ENCODE measurements at places on chromosomes 7 and 10.

DNA sequence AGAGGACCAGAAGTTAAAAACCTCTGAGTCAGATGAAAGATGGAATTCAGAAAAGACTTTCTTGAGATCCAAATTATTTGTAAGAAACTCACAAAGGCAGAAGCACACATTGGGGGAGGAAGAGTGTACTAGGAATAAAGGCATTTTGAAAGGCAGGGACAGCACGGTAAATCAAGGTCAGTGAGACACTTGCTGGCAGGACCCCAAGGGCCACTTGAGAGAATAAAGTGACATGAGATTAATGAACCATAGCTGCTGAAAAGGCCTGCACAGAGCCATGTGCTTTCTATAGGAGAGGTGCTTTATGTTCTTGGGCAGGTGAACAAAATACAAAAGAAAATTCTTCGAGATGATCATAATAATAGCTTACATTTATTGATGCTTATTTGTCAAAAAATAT lies 929.9 kb upstream of the MBL2 start:
- DNase-seq: no peak

DNA sequence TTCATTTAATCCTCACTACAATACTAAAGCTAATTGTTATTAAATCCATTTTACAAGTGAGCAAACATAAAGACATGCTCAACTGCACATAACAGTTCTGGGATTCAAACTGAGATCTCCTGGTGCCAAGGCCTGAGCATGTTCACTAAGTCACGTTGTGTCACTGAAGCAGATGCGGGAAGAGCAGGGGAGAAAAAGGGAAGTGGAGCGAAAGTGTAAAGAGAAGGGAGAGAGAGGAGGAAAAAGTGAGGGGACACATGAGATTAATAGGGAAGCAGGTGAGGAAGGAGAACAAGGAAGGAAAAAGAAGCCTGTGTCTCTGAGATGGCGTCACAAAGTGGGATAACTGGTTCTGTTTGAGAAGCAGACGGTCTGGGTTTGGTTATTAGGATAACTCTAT lies 38.9 kb upstream of the KAT6B start:
- no peak for DNase-seq

DNA sequence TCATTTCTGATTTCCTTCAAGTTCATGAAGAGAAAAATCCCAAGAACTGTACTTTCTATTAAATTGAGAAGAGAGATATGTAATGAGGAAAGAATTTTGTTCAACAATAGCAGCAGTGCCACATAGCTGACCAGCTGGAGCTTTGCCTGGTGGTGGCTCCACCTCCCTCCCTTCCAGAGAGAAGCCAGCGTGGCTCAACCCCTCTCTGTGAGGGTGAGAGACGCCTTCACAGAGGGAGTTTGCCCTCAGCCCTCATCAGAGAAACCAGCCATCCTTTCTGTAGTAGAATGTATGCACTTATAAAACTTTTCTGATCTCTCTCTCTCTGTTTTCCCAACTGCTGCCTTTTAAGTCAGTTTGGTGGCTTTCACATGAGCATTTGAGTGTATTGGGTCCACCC lies 20.5 kb upstream of the COL1A2 start:
- no peak for DNase-seq

- no peak for DNase-seq
Observed at GRCh38 chr10:129161150-129161549, 305.9 kb upstream of the MGMT start.

DNA sequence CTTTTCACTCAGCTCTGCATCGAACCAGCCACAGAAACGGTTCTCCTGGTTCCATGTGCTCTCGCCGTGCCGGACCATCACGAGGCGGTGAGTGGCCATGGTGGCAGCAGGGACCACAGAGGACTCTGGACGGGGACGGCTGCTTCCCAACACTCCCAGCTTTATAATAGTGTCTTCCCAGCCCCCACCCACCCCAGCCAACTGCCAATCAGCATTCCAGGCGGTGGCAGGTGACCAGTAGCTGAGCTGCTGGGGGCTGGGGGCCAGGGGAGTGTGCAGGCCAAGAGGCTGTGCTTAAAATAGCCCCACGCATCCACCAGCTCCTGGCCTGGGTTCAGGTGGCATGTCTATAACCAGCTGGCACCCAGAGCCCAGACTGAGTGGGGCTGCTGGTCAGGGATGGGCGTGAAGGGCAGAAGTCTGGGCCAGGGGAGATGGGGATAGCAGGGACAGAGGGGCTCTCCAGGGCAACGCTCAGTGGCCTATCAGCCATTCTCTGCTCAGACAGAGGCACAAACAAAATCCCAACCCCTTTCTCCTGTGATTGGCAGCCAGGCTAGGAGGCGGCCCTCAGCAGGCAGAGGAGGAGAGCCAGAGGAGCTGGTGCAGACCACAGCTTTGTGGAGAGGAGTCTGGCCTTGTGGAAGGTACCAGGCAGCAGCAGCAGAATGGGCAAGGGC lies at the start of gene PGAM2:
Gene PGAM2 (minus strand): TSS at position 137 of the 680 bp plus-strand sequence. CDS start 38 bp downstream, at position 99.
- DNase-seq: no peak

All from NCI-H1694 (cell line).